ENCODE measurements at places on chromosomes 7 and 10.

DNA sequence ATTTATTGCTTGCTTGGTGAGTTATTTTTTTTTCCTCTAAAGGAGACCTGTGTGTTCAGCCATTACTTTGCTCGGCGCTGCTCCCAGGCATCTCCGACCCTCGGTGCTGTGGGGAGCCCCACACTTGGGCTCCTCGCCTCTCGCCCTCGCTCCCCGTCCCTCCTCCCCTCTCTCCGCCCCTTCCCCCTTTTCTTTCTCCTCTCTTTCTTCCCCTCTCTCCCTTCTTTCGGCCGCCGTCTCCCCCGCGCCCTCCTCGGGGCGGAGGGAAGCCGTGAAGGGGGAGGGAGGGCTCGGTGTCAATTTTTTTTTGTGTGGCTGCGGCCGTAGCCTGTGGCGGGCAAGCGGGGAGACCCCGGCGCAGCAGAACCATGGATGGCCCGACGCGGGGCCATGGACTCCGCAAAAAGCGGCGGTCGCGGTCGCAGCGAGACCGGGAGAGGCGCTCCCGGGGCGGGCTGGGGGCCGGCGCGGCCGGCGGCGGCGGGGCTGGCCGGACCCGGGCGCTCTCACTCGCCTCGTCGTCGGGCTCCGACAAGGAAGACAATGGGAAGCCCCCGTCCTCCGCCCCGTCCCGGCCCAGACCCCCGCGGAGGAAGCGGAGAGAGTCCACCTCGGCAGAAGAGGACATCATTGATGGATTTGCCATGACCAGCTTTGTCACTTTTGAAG is 1.1 kb downstream of the AUTS2 start:
- no peak for DNase-seq

GRCh38 chr7:114342431-114343179 is 72.0 kb upstream of the FOXP2 start:
- no peak for DNase-seq

DNA sequence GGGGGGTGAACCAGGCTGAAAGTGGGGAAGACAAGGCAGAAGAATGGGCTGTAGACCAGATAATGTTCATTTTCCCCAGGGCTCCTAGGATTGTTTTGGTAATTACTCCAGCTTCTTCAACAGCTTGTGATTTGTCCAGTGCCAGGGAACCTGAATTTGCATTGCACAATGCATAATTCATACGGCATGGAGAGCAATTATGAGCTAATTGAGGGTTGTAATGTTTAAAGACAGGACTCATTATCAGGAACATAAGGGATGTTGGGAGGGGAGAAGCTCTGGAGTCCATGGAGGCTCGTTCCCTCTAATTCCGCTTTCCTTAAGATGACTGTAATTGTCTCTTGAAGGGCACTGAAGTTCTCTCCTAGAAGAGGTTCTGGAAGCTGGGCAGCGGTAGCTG is 405.0 kb upstream of the ZMIZ1 start:
- no peak for DNase-seq

- no peak for DNase-seq
Measured at GRCh38 chr7:41889472-41889871, 186.6 kb upstream of the INHBA start.

- no peak for DNase-seq
Measured at GRCh38 chr7:128734890-128735289, 4.3 kb upstream of the CALU start.

DNA sequence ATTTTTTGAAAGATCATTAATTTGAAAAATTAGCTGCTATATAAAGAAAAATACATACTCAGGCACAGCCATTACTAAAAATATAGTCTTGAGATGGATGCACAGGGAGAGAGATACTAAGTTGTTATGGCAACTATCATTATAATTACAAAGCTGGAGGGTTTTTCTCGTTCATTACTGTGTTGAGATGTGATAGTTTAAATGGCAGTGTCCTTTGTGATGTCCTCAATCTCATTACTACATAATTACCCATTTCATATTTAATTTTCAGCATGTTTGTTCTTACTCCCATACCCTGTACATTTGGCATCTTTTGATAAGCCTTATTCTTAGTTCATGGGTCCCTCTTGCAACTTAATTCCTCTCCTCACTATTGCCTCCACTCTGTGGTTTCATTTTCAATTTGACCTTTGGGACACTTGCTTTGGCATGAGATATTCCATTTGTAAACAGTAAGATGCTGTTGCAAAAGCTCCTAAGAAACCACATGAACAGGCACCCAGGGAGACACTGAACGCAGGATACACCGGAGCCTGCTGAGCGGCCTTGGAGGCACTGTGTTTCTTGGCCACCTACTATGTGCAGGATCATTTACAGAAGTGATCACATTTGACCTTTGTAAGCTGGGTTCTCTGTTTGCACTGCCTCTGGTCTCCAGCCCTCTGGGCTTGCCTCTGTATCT is 4.8 kb upstream of the CPXM2 start:
- DNase-seq, result no peak

- DNase-seq, result no peak
Measured at GRCh38 chr10:132850896-132851295, 64.9 kb upstream of the NKX6-2 start.

GRCh38 chr10:71694039-71694501 is 25.5 kb downstream of the C10orf105 start:
- no peak for DNase-seq

GRCh38 chr10:114026189-114027040 is 17.3 kb upstream of the ADRB1 start:
- no peak for DNase-seq

DNA sequence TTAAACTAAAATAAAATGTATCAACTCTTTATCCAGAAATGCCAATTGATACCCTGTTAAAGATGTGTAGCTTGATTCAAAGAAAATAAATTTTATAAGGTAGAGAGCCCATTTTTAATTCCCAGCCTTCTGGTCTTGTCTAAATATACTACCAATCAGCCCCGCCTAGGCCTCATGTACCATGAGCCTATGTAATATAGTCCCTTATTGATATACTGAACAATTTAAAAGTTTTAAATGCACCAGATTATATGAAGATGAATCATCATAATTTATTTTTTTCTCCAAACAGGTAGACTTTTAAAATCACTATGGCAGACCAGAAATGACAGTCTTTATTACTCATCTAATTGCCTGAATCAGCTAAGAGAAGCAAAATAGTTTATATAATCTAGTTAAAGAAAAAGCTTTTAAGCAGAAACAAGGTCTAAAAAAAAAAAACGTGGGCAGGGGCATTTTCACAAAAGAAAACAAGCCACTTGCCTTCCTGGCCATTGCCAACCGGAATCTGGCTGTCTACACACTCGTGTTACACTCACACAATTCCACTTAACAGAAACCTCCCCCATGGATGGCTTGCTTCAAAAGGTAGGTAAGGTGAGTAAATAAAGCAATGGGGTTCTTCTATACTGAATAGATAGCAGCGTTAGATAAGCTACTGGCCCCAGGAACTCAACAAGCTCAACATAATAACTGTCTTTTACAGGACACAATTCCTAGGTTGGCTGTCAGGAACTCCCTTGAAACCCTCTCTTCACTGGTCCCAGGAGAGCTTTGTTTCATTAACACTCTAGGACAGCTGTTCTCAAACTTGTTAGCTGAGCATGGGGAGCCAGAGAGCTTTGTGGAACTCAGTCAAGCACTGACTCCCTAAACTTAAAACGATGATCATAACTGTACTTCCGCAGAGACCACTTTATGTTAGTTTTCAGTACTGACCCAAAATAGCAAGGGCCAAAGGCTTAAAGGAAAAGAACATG is 37.2 kb downstream of the RAPGEF5 start:
- DNase-seq, result peak; percentile 82

GRCh38 chr7:84997626-84998025 is 189.2 kb downstream of the SEMA3D start:
- no peak for DNase-seq

DNA sequence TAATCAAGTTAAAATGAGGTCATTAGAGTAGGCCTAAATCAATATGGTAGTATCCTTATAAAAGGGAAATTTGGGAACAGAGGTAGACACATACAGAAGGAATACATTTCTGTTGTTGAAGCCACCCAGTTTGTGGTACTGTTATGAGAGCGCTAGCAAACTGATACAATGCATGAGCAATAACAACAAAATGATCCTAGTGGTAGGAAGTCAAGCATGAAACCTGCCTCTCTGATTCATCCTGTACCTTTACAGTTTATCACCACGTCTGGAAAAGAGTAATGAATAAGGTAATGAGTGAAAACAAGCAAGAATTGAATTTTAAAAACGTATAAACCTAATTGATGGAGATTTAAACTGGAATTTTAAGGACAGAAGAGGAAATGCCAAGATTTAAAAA is 217.2 kb downstream of the PCLO start:
- no peak for DNase-seq

DNA sequence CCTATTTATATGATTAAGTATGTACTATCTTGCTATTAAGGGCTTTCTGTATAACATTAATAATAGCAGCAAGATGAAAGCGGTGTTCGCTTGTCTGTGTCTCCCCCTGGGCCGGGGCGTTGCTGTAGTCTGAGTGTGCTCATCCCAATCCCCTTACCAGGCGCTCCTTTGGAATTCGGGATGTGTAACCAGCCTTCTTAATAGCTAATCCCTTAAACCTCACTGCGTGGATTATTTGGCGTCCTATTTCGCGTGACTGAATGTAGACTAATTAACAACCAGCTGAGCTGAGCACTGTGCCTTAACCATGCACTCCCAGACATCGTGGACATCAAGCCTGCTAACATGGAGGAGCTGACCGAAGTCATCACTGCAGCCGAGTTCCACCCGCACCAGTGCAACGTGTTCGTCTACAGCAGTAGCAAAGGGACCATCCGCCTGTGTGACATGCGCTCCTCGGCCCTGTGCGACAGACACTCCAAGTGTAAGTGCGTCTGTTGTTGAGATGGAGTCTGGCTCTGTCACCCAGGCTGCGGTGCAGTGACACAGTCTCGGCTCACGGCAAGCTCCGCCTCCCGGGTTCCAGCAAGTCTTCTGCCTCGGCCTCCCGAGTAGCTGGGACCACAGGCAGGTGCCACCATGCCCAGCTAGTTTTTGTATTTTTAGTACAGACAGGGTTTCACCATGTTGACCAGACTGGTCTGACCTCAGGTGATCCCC is 36.6 kb downstream of the BNIP3 start:
- DNase-seq, result no peak

DNA sequence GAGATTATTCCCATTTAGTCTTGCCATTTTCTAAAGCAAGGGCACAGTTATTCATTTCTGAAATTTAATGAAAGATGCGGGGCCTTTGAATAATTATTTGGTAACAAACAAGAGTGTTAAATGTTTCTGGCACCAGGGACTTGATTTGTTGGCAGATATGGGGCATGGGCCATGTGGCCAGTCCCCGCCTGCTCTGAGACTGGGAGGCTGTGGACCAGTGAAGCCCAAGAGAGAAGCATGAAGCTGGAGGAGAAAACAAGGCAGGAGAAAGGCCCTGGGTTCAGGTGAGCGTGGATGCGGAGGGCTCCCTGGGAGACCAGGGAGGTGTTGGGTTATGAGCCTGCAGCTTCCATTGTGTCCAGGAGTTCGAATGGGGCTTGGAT is 378.5 kb downstream of the TCERG1L start:
- DNase-seq, result no peak

DNA sequence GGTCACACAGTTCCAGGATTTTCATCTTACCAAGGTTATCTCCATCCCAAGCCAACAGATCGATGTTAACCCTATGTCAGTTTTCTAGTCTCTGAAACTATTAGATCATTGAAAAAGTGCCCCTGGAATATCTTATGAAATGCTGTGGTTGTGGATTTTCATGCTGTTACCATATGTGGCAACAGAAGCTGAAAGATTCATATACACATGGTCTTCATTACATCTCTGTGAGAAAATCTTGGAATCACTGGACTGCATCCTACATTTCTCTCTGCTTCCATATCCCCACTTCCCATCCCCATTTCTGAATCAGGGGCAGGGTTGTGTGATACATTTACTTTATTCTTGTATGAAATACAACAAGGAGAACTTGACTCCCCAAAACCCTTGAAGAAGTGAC is 146.1 kb downstream of the SLC16A9 start:
- DNase-seq, result no peak

DNA sequence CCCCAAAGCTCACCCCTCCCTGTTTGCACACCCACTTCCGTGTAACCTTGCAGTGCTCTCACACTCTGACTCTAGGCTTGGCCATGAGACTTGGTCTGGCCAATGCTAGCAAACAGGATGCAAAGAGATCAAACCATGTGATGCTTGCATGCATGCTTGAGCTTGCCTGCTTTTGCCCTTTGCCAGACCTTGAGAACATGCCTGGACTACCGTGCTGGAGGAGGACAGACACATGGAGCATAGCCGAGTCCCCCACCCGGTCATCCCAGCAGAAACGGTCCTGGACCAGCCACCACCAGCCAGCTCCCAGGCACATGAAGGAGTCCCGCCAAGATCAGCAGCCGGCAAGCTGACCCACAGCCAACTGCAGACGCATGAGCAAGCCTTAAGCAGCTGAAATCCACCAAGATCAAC is 23.4 kb downstream of the PYROXD2 start:
- no peak for DNase-seq

DNA sequence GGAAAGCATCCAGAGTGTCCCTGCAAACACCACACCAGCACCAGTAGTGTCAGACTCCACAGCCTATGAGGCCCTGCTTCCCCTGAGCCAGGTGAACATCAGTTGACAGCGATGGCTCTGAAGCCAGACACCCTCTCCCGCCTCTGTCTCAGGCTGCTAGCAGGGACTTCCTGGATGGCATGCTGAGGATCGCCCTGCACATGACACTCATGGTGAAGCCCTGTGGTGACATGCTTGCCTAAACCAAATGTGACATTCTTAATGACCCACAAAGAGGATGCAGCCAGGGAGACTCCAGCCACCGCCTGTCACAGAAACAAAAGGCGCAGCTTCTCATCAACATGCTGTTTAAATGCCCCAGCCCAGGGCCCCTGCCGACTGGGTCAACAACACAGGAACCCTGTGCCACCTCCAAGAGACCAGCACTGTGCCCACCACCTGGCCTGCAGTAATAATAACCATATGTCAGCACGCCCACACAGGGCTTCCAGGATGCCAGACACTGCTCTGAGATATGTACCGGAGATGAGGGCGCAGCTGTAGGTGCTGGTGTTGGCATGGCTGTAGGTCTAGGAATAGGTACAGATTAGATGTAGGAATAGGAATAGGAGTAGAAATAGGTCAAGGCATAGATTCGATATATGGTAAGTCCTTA is 81.3 kb downstream of the GRID1 start:
- no peak for DNase-seq

- no peak for DNase-seq
Measured at GRCh38 chr10:20970708-20971107, 73.6 kb upstream of the NEBL start.

DNA sequence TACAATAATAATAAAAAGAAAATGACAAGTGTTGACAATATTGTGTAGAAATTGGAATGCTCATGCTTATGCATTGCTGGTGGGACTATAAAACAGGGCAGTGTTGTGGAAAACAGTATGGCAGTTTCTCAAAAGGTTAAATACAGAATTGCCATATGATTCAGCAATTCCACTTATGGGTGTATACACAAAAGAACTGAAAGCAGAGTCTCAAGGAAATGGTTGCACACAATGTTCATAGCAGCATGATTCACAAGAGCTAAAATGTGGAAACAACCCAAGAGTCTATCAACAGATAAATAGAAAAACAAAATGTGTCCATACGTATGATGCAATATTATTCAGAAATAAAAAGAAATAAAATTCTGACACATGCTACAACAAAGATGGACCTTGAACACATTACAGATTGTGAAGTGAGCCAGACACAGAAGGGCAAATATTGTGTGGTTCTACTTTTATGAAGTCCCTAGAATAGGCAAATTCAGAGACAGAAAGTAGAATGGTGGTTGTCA is 64.8 kb upstream of the GRM8 start:
- no peak for DNase-seq

GRCh38 chr7:23653942-23654341 is 26.1 kb upstream of the FAM221A start:
- DNase-seq, result no peak

GRCh38 chr7:29873644-29874294 is 67.5 kb downstream of the WIPF3 start:
- DNase-seq, result no peak

Data from DMS 273 treated with DMSO at 0.1 percent for 48 hours (cell line).